ENCODE measurements at places on chromosomes 2 and 18.

DNA sequence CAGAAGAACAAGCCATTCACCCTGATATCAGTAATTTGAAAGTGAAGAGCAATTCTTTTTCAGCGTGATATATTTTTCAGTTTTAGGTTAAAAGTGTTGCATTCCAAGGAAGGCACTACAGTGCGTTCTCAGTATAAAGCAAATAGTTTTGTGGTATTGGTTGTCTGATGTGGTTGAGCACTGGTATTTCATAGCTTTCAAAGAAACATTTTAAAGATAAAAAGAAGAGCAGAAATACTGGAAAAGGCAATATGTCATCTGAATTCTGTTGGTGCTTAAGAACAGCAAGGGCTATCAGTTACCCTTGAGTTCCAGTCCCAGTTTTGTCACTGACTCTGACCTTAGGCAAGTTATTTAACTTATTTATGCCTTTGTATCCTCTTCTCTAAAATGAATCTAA lies 191.6 kb downstream of the BABAM2 start:
- no peak for DNase-seq

GRCh38 chr2:182015334-182016109 lies 29.9 kb downstream of the PPP1R1C start:
- DNase-seq, result no peak

DNA sequence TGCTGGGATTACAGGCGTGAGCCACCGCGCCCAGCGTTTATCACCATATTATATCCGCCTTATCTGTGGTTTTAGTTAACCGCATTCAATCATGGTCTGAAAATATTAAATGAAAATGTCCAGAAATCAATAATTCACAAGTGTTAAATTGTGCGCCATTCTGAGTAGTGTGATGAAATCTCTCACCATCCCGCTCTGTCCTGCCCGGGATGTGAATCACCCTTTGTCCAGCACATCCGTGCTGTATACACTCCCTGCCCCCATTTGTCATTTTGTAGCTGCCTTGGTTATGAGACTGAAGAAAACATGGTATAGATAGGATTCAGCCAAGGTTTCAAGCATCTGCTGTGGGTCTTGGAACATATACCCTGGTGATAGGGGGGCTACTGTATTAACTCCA lies 70.7 kb downstream of the TIMM21 start:
- no peak for DNase-seq

- DNase-seq, result no peak
Observed at GRCh38 chr2:241768850-241769249, 7.8 kb upstream of the GAL3ST2 start.

DNA sequence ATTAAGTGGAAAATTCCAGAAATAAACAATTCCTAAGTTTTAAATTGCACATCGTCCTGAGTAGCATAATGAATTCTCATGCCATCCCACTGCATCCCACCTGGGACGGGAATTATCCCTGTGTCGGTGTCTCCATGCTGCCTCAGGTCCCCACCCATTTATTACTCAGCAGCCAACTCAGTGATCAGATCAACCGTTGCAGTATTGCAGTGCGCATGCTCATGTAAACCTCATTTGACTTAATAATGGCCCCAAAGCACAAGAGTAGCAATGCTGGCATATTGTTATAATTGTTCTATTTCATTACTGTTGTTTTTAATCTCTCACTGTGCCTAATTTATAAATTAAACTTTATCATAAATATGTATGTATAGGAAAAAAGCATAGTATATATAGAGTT lies 214.4 kb downstream of the METTL4 start:
- DNase-seq, result no peak

- DNase-seq, result no peak
Observed at GRCh38 chr2:194077366-194077765, 1579.7 kb upstream of the SLC39A10 start.

GRCh38 chr2:212173756-212174510 lies 364.7 kb downstream of the ERBB4 start:
- no peak for DNase-seq

DNA sequence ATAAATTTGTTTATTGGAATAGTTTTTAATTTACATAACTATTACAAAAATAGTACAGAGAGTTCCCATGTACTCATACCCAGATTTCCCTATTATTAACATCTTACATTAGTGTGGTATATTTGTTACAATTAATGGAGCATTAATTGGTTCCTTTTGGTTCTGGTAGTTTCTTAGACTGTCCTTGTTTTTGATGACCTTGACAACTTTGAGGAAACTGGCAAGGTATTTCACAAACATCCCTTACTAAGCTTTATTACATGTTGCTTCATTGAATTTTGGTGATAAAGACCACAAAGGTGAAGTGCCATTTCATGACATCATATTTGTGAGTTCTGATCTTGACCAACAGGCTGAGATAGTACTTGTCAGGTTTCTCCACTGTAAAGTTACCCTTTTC lies 379.0 kb upstream of the GCFC2 start:
- DNase-seq, result no peak

DNA sequence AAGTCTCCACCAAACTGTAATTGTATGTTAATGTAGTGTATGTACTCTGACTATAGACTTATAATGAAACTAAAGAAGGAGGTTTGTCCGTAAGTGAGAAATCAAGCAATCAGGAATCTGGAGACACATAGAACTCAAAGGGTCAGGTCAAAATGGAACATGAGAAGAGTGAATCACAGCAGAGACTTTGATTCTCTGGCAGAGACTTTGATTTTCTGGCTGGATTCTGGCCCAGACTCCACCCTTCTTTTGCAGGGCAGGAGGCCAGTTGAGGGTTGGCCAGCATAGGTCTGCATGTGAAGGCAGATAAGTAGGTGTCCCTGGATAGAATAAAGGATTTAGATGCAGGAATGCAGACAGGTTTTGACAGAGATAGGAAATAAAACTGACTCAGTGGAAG lies 11.0 kb upstream of the NCKAP5 start:
- DNase-seq, result no peak

DNA sequence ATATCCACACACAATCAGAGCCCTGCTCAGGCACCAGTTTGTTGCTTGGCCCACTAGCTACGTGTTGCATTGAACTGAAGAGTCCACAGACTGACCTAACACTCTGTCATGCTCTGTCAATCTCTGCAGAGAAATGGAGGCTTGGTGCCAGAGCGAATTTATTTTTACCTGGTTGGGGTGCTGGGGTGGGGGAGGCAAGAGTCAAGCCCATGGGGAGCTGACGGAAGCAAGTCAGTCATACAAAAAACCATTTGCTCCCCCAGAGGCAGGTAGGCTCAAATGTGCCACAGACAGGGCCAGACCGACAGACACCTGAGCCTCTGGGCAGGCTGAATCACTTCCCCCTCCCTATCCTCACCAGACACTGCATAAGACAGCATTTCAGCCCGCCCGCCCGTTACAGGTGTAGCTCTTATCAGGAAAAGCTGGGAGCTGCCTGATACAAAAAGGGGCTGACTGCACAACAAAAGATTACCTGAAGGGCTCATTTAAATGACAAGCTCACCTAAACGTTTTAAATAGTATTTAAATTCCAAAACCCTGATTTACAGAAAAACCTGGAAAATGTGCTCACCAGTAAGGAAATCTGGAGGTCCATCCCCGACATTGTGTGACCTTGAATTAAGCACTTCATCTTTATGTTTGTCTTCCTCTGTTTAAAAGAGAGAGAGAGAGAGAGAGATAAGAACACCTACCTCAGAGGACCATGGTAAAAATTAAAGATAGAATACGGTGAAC lies 2.1 kb upstream of the PCBP1 start:
- peak; percentile 89 for DNase-seq

GRCh38 chr2:134153294-134153880 lies 100.5 kb upstream of the MGAT5 start:
- DNase-seq, result no peak

- DNase-seq, result no peak
Observed at GRCh38 chr2:231241755-231242507, 43.5 kb downstream of the ARMC9 start.

DNA sequence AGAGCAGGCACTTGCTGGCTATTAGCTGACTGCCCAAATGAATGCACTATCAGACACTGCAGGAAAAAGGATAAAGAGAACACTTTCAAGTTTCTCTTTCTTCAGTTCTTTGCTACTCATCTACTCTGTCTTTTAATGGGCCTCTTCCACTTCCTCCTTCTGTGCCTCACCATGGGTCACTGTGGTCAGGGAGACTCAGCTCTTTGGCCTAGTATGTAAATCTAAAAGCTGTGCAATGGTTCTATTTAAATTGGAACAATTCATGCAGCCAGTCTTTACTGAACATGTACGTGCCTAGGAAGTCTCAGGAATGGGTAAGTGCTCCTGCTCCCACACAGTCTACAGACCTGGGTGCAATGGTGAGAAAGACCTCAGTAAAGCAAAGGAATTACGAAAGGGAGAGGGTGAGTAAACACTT lies 79.1 kb upstream of the DNMT3A start:
- DNase-seq, result peak; percentile 64

- DNase-seq, result no peak
Observed at GRCh38 chr2:20523073-20523798, 76.4 kb downstream of the RHOB start.

- no peak for DNase-seq
Observed at GRCh38 chr2:105406221-105406620, 7.4 kb upstream of the FHL2 start.

DNA sequence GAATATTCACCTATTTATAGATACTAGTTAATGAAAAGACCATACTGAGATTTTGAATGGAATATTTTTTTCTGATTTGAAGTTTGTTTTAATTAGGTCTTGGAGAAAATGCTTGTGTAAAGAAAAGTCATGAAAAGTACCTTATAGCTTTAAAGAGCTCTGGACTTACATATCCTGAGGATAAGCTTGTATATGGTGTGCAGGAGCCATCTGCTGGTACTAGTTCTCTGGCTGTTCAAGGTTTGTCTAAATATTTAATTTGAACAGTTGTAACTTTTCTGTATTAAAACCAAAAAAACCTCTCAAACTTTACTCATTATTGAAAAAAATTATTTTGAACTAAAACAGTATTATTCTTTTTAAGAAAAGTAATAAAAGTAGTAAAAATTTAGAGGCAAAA lies 50.1 kb downstream of the UBR3 start:
- DNase-seq, result no peak

- DNase-seq, result no peak
Observed at GRCh38 chr2:96115631-96116423, 544 bp downstream of the ADRA2B start.

- no peak for DNase-seq
Observed at GRCh38 chr18:47036927-47037578, 1.6 kb upstream of the ELOA2 start.

DNA sequence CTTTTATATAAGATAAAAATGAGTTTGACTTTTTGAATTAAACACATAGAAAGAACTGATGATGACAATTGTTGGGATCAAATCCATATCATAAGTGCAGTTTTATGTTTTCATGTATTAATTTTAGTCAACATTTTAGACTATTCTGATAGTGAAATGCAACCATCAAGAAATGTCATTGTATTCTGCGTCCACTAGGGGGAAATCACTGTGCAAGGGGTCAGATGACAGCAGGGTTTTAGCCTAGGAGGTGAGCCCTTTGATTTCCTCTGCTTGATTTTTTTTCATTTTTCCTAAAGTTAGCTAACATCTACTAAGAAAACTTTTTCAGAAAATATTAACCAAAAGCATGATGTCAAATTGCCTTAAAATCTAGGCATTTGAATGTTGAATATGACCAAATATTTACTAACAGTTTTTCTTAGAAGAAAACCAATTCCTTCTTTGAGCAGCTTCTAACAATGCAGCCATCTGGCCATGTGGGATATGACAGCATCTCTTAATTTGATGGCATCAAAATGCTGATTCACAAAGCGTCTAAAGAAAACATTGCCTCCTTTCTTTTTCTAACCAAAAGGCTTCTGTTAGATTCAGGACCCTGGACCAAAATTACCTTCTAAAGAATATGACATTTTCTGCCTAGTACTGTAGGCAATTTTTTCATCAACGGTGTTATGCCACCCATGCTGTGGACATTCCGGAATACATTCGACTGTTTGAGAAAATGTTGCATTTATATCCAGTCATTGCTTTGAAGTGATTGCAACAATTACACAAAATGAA lies 141.5 kb downstream of the SPHKAP start:
- DNase-seq, result peak; percentile 36

- no peak for DNase-seq
Observed at GRCh38 chr2:23588508-23589201, 203.7 kb downstream of the KLHL29 start.

DNA sequence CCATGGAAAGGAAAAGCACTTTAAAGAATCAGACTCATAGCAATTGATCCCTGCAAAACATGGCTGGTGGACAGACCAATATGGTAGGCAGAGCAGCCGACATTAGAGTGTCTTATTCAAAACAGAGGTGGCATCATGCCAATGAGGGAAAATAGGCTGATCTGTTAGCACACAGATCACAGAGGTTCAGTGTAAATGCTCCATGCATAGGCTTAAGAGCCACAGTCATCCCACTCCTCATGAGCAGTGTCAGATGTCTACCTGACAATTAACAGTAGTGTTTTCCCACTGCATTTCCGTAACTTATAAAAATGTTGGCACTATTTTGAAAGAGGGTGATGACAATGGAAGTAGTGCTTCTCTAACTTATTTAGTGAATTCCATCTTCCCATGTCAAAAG lies 86.7 kb downstream of the SPATS2L start:
- no peak for DNase-seq

DNA sequence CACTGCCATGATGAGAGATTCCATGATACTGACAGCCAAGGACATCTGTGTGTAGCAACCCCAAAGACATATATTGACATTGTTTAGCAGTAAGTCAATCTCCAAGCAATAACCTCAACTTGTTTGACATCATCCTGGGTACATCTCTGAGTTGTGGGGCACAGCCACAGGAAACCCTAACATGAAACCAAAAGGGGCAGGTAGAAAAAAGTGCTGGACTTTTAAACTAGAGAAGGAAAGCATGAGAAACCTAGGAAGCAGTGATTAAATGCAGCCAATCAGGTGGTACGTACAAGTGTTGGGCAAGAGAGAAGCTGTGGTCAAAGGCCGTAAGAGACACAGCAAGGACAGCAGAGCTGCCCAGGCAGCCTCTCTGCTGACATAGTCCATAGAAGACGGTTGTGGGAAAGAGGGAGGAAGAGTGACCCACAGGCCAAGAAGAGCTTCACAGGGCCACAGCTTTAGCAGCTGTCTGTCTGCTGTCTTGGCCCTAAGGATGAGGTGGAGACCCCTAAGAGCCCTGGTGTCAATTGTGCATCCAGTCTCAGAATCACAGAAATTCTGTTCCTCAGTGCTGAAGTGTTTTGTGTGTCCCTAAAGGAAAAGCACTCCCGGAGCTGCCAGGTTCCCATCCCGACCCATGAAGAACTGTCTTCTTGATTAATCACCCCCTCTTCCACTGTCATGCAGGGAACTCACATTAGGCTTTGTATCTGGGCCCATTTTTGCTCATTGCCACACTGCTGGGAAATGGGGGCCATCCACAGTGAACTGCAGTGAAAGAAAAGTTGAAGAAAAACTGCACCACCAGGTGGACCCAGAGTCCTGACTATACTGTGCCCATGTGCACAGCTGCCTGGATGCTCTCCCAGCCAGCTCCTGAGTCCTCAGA lies 25.4 kb upstream of the CHN1 start:
- peak; percentile 79 for DNase-seq

- no peak for DNase-seq
Observed at GRCh38 chr2:118903029-118903351, 39.0 kb upstream of the MARCO start.

DNA sequence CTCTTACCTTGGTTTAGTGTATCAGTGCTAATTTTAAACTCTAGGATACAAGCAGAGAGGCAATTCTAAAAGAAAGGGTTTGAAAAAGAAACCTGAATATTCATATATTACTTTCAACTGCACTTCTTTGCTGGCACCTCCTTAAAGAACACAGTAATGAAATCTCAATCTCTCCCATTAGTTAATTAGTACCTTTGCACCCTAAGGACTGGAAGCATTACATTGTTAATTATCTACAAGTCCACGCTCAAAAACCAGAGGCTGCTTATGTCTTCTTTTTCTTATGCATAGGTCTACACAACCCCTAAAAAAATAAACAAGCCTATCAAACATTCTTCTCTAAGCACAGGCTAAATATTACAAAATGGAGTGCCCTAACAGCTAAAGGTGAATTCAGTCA lies 20.2 kb downstream of the EPHA4 start:
- DNase-seq, result no peak
